ENCODE measurements at places on chromosomes 12 and 14. TPM values are rescaled to one million over a fixed set of nuclear protein-coding genes. Genes with fewer than 3 reads are reported as not detected.

DNA sequence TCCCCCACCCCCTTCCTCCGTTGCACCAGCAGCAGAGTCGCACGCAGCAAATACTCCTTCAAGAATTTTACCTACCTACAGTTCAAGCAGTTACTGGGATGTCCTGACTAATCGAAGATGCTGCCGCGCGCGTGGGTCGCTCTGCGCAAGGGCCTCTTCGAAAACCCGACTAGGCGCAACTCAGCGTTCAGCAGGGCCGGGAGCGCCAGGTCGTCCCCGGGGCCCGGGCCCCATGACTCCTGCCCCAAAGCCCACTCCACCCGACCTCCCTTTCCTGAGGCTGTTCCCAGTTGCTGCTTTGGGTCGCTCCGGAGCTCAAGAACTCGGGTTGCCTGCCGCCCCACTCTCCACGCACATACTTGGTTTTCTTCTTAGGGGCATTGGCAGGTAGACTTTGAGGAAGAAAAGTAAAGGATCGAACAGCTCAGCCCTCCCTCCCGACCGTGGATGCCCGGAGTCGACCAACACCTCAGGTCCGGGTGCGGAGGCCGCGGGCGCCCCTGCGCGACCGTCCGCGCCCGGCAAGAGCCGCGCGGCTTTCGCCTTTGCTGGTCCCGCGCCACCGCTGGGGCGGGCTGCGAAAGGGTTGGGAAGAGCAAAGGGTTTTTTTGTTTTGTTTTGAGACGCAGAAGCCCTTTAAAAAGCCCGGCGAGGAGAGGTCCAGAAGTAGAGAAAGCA lies 1.9 kb downstream of the BMP4 start:
- no peak for DNase-seq

The KCNA5 gene
- total RNA-seq, result not detected

The LUM gene
- total RNA-seq, result 72.9 TPM

The TAS2R8 gene
- 0.98 TPM for total RNA-seq

The C12orf56 gene
- 7.4 TPM for total RNA-seq

The PAH gene
- not detected for total RNA-seq

The HOXC6 gene
- not detected for total RNA-seq

The LALBA gene
- not detected for total RNA-seq

- no peak for DNase-seq
Measured at GRCh38 chr12:105856048-105856405, 282.7 kb downstream of the NUAK1 start.

- DNase-seq, result no peak
Measured at GRCh38 chr14:96698960-96699539, 98.1 kb upstream of the VRK1 start.

The KIF26A gene
- total RNA-seq, result 2.7 TPM

- DNase-seq, result no peak
Measured at GRCh38 chr12:83514372-83514771, 827.7 kb downstream of the TMTC2 start.

DNA sequence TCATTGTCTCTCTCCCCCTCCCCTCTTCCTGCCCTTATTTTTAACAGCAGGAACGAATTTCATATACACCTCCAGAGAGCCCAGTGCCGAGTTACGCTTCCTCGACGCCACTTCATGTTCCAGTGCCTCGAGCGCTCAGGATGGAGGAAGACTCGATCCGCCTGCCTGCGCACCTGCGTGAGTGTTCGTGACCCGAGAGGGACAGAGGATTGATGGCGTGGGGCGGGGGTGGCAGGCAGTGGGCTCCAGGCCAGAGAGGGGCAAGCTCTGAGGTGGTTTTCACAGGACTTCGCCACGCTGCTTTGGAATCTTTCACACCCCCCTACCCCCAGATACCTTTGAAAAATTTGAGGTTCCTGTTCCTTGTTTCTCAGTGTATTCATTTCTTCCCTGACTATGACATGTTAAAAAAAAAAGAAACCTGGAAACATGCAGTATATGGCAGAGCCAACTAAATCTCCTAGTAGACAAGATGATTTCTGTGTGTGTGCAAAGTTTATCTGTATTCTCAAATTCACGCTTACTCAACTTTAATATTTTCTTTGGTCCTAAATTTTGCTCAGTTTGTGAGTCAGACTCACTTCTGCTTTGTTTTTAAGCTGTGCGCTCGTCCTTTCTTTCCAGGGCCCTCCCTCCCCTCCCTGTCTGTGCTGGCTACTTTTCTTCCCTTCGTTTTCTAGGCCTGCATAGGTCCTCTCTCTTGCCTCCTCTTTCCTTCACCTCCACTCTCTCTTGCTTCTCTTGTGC lies 103.1 kb downstream of the ETV6 start:
- DNase-seq, result no peak

The GSKIP gene
- total RNA-seq, result 8.1 TPM

- no peak for DNase-seq
Measured at GRCh38 chr12:22407397-22407796, 72.9 kb upstream of the ST8SIA1 start.

DNA sequence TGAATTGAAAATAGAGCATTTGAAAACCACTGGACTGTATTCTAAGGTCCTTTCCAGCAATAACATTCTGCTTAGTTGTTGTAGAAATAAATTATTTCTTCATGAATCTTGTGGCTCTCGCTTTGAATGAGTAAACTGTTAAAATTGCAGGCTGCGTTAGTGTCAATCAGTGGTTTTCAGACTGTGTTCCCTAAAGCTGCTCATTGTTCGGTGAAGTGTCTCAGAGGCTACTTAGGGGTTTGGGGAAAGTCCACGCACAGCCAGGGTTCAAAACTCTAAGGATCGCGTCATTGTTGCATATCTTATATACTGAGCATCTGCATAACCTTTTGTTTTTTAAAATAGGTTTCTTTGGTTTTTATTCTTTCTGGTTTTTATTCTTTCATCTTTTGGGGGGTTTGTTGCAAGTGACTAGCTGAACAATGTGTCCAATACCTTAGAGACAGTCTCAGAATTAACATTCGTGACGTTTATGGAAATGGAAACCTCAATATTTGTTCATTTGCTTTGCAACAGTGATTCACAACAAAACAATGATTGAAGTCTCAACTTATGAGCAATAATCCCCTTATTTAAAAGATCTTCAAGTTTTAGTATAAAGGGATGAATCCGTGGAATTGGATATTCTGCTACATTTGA lies 108.1 kb downstream of the TTLL5 start:
- DNase-seq, result no peak

GRCh38 chr14:34374998-34375740 lies 86.9 kb downstream of the SPTSSA start:
- no peak for DNase-seq

The WNT1 gene
- not detected for total RNA-seq

The CAPZA3 gene
- not detected for total RNA-seq

The TAS2R20 gene
- 4.7 TPM for total RNA-seq

GRCh38 chr12:2052826-2053678 lies at the start of gene CACNA1C:
CACNA1C (plus strand) TSS chr12:2052987; CDS start chr12:2053563, 576 bp downstream.
- DNase-seq, result no peak

The CRIP1 gene
- 7.6 TPM for total RNA-seq

The TDP1 gene
- total RNA-seq, result 10.8 TPM

DNA sequence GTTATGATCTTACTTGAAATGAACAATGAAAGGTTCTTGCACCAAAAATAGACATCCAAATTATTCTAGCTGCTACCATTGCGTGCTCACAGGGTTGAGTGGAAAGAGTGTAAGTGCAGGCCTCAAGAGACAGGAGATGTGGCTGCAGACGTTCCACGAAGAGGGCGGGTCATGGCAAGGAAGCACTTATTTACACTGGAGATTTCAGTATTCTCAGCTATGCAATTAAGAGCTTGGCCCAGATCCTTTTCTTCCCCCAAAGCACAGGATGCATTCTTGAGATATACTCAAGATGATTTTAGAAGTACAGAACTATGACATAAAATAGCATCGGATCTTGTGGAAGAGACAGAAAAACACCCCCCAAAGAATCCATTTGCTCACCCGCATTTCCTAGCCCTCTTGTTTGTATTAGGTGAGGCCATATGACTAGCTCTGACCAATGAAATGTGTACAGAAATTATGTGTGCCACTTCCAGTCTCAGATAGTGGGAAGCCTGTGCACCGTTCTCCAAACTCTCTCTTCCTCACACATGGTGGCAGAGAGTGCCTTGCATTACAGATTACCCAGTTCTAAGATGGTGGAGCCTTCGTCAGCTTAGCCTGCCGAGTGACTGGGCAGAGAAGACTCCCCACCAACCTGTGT lies 261.4 kb downstream of the TTC8 start:
- no peak for DNase-seq

DNA sequence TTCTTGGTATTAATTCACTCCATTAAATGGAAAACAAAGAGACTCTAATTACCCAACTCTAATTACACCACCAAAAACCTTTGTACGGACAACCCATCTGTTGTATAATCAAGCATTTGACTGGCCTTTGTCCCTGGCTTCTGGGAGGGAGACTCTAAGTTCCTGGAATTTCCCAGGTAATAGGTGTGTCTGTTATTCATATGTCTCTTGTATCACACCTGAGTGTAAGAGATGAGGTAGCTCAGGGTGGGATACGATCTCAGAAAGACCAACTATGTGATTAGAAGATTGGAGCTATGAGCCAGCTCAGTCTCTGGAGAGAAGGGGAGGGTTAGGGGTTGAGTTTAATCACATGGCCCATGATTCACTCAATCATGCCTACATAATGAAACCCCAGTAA lies 94.7 kb upstream of the PLXNC1 start:
- DNase-seq, result no peak

GRCh38 chr12:112029301-112029700 lies 16.1 kb downstream of the ERP29 start:
- DNase-seq, result no peak

The CLEC4D gene
- total RNA-seq, result not detected

The ASCL1 gene
- total RNA-seq, result not detected

The EXOC3L4 gene
- total RNA-seq, result 8.6 TPM

DNA sequence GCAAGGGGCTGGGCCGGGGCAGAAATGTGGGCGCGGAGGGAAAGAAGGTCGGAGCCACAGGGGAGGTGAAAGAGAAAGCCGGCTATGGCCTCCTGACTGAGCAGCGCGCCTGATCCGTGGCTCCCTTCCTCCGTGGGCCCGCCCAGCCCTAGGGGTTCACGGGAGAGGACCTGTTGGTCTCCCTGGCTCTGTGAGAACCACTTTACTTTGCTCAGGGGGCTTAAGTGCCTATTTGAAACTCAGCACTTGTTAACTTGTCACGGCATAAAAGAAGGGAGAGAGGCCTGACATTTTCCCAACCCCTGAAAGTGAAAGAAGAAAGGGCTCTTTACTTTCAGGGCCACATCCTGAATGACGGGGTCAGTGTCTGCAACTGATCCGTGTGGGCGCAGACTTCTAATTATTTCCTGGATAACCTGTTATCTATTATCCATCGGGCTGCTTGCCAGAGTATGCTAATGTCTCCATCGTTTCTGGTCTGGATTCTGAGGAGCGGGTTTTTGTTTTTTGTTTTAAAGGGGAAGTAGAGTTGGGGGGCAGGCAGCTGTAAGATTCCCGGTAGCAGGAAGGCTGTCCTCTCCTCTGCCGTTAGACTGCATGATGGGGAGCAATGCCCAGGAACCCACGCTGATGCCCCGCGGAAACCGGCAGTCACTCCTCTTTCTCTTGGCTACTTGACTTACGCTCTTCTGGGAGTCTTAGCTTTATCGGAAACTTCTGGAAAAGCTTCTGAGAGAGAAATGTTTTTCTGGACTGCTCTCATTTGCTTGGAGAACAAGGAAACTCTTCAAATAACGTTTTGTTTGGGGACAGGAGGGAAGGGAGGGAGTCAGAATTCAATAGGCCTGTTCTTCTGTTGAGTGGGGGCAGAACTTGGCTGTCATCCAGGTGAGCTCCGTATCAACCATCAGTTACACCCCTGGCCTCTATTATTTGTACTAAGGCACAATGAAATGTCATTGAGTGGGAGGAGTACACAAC lies 127.7 kb upstream of the MAX start:
- no peak for DNase-seq

The LRP1 gene
- total RNA-seq, result 477 TPM

DNA sequence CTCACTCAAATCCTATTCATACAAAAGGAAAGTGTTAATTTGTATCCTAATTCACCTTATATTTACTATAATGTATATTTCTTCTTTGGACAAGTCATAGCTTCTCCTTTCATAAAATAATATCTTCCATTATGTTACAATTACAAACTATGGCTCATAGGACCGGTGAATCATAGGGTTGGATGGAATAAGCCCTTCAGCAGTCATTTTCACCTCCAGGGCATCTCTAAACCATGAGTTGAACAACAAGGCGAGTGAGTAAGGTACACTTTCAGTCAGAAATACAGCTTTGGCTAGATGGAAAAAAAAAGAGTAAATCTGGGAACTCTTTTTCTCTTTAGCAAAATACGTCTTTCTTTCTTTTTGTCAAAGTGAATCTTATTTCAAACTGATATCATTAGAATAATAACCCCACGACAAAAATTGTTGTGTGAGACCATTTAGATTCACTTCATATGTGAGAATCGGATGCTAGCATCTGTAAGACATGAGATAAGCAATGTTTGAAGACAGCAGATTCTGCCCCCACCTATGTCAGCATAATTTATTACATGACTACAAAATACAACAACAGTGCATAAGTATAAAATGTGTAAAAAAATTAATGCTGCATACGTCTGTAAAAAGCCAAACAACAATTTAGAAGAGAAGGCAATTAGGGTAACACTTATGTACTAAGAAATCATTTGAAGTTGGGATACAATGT lies 184.4 kb upstream of the SLC38A2 start:
- no peak for DNase-seq

- peak; percentile 71 for DNase-seq
Measured at GRCh38 chr14:99117671-99118045, 154.3 kb downstream of the BCL11B start.

The RDH11 gene
- total RNA-seq, result 44.0 TPM

- DNase-seq, result no peak
Measured at GRCh38 chr12:39047539-39048262, 142.3 kb upstream of the CPNE8 start.

The AKAP6 gene
- 3.9 TPM for total RNA-seq

DNA sequence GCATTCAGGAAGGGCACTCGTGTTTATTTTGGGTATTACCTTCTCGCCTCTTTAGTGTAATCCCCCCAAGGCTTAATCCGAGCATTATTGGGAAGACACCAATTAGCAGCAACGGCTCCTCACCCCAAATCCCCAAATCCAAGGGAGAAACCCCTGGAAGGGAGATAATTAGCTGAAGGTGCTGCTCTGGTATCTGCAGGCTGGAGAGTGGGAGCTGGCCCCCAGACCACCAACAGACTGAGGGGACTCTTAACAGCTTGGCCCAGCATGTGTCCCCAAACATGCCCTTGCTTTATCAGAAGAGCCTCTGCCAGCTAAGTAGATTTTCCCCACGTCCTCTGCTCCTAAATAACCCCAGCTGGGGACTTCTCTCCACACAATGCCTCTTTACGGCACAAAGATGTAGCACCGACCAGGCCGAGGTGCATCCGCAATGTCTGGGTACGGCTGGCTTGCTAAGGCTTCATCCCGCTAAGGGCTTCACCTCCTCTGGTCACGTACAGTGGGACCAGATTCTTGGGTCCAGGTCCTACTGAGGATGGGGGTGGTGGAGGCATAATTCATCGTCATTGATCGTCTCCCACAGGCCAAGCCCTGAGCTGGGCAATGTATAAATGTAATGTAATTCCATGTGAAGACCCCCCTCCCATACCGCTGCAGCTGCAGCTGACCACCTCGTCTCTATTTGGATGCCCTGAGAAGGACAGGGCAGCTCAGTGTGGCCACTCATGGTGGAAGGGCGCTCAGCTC lies 123.7 kb upstream of the GSC start:
- DNase-seq, result no peak

The RPGRIP1 gene
- not detected for total RNA-seq

GRCh38 chr12:120905856-120906384 lies 1.8 kb upstream of the SPPL3 start:
- no peak for DNase-seq

- DNase-seq, result no peak
Measured at GRCh38 chr12:106192659-106193393, 54.1 kb upstream of the NUAK1 start.

The NOS1 gene
- 9.6 TPM for total RNA-seq

The KRT5 gene
- total RNA-seq, result 4,247 TPM

The LHX5 gene
- not detected for total RNA-seq

GRCh38 chr12:102759466-102759865 lies 157.6 kb downstream of the PAH start:
- no peak for DNase-seq
